ENCODE measurements at places on chromosomes 2 and 18. TPM values are rescaled to one million over a fixed set of nuclear protein-coding genes. Genes with fewer than 3 reads are reported as not detected.

FLACC1 gene
- total RNA-seq = 1.1 TPM

DNA sequence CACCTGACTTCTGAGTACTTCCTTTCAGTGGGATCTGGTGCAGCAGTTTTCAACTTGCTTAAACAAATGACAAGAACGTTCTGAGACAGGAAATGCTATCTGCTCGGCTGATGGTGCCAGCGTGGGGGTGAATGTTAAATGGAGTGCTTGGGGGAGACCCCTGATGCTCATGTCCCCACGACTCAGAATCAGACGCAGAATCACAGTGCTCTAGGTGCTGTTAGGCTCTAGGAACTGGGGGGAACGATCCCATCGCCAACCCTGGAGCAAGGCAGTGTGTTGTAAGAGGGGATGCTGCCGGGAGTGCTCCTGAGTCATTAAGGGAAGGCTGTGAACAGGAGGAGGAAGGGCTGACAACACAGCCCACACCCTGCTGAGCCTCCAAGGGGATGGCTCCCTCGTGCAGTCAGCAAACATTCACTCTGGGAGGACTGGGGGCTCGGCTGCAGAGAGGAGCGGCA lies 34.1 kb upstream of the KCNF1 start:
- DNase-seq = peak; percentile 18
- no peak overlapping the region for H3K27ac ChIP-seq
- H3K36me3 ChIP-seq = no peaks in the 10 kb centered on the region
- no peaks in the 10 kb centered on the region for H3K4me1 ChIP-seq
- H3K27me3 ChIP-seq = peaks cover 6% of the 10 kb centered on the region

- H3K27me3 ChIP-seq = no peaks in the 10 kb centered on the region
- H3K4me1 ChIP-seq = no peaks in the 10 kb centered on the region
- DNase-seq = no peak
- no peak overlapping the region for H3K27ac ChIP-seq
- peaks cover 64% of the 10 kb centered on the region for H3K36me3 ChIP-seq
Observed at GRCh38 chr2:88574445-88574844, 52.8 kb downstream of the EIF2AK3 start.

FIGN gene
- total RNA-seq = 9.0 TPM

- no peaks in the 10 kb centered on the region for H3K4me1 ChIP-seq
- no peak for DNase-seq
- no peaks in the 10 kb centered on the region for H3K36me3 ChIP-seq
- no peak overlapping the region for H3K27ac ChIP-seq
Observed at GRCh38 chr2:16071865-16072637, 131.7 kb downstream of the MYCN start.

- peaks cover 4% of the 10 kb centered on the region for H3K4me1 ChIP-seq
Observed at GRCh38 chr2:189533288-189534035, 47.1 kb downstream of the SLC40A1 start.

DNA sequence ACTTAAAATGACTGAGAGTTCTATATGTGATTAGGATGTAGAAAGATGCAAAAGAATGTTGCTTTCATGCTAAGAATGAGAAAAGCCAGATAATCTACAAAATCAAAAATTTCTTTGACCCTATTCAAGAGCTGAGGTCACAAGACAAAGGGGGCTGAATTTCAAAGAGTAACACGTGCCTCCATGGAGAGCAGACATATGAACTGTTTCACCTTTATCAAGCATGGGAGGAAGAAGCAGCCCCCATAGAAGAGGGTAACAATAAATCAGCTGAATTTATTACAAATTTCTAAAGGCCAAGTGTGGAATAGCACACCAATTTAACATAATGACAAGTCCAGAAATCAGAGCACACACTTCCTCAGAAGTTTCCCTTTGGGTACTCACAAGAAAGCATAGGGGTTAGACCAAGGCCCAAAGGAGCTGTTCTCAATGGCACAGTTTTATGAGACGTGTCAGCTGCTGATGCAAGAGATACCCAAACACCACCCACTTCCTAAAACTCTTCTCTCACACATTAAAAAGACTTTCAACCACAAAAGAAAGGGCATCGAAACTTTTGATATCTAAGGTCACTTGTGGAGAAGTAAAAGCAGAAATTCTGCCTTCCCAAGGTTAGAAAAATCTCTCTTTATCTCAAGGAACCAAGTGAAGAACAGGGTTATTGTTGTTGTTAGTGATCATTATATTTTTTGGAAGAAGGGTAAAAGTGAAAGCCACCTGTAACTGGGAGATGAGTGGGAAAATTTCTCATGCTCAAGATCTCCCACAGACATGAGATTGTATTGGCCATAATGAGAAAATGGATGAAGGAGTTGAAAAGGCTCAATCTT lies 950.1 kb downstream of the TRIB2 start:
- no peaks in the 10 kb centered on the region for H3K36me3 ChIP-seq
- no peak overlapping the region for H3K4me3 ChIP-seq
- H3K27ac ChIP-seq = no peak overlapping the region
- no peaks in the 10 kb centered on the region for H3K4me1 ChIP-seq
- DNase-seq = no peak

ZNF892 gene
- 10.3 TPM for total RNA-seq

GRCh38 chr2:29192526-29192925 lies 77.3 kb downstream of the CLIP4 start:
- no peaks in the 10 kb centered on the region for H3K27me3 ChIP-seq
- peaks cover 18% of the 10 kb centered on the region for H3K4me1 ChIP-seq
- no peak overlapping the region for H3K27ac ChIP-seq
- no peak for DNase-seq
- no peak overlapping the region for H3K4me3 ChIP-seq
- H3K36me3 ChIP-seq = peaks cover 68% of the 10 kb centered on the region

- no peak overlapping the region for H3K27ac ChIP-seq
- H3K4me3 ChIP-seq = no peak overlapping the region
- H3K36me3 ChIP-seq = no peaks in the 10 kb centered on the region
- peak; percentile 9 for DNase-seq
- peaks cover 12% of the 10 kb centered on the region for H3K4me1 ChIP-seq
Observed at GRCh38 chr2:98505971-98506664, 61.5 kb downstream of the INPP4A start.

- no peak for DNase-seq
- peaks cover 5% of the 10 kb centered on the region for H3K4me1 ChIP-seq
- H3K4me3 ChIP-seq = no peak overlapping the region
- no peak overlapping the region for H3K27ac ChIP-seq
- H3K36me3 ChIP-seq = no peaks in the 10 kb centered on the region
Observed at GRCh38 chr18:59458575-59458974, 99.5 kb upstream of the LMAN1 start.

- H3K27ac ChIP-seq = no peak overlapping the region
- H3K4me1 ChIP-seq = no peaks in the 10 kb centered on the region
- H3K36me3 ChIP-seq = peaks cover 13% of the 10 kb centered on the region
- no peaks in the 10 kb centered on the region for H3K27me3 ChIP-seq
- no peak overlapping the region for H3K4me3 ChIP-seq
Observed at GRCh38 chr2:235977445-235977844, 190.7 kb downstream of the GBX2 start.

Data from MCF 10A (cell line).